ENCODE measurements at places on chromosomes 6 and 20.

DNA sequence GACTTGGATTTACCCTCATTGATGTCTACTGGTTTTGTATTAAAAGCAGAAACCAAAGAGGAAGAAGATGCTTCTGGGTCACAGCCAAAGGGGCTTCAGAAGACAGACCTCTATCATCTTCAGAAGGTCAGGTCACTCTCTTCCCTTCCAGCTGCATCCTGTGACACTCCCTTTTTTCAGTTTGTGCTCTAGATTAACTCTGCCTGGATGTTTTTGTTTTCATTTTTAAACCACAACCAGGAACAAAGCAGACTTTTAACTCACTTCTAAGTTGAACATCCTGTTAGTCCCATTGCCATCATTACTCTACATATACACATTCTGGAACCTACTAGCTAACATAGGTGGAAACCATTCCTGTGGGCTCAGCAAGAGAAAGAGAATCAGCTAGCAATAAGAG, 45.2 kb downstream of the AKIRIN2 start:
- DNase-seq: no peak

GRCh38 chr6:30730601-30731435, 10.7 kb downstream of the TUBB start:
- no peak for DNase-seq

GRCh38 chr6:145380186-145380585, 355.1 kb downstream of the EPM2A start:
- no peak for DNase-seq

DNA sequence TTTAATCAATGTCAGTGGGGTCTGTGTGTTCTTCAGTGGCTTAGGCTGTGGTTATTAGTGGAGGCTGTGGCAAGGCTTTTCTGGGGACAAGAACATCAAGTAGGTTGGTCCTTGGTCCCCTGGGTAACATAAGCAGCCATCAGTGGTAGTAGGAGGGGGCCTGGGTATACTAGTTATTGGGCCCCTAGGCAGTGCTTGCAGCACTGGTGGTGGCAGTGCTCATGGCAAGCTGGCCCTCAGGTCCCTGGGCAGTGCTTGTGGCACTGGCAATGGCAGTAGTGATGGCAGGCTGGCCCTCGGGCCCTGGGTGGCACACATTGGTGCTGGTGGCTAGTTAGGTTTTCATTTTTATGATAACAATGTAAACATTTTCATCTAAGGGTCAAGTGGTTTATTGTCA, 32.5 kb upstream of the MAS1 start:
- DNase-seq: no peak

DNA sequence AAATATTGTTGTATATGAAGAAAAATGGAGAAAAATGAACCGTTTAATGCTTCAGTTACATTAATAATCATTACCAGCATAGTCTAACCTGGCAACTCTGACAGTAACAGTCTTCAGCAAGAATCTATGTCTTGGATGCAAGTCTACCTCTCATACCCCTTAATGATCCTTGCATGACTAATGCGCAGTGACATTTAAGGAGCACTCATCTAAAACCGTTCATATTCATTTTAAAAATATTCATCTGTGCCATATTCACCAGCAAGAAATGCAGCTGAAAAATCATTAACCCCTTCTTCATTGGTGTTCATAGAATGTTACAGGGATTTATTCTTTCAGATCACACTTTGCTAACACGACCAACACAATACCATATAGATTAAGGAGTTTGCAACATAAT, 227.2 kb upstream of the ASCC3 start:
- no peak for DNase-seq

GRCh38 chr20:4973330-4974097, 27.8 kb downstream of the SLC23A2 start:
- DNase-seq: no peak

- no peak for DNase-seq
These were observed 2.1 kb downstream of the GNMT start for GRCh38 chr6:42962502-42963178.

- no peak for DNase-seq
These were observed 54.6 kb downstream of the SLC2A10 start for GRCh38 chr20:46764068-46764467.

DNA sequence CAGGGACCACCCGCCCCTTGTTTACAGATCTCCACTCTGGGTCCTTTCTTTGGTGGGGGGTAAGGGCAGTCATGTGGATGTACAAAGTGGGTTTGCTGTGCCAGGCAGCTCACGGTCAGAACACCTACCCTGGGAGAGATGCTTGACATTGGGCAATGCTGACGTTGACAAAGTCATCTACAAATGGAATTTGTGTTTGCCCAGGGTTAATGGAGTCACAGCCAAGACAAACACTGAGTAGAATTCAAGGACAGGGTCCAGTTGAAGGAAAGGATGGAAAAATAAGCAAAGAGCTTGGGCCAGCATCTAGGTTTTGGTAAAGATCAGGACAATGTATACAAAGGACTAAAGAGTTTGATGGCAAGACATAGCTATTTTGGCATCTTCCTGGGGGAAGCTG, 54.7 kb downstream of the MOCS1 start:
- DNase-seq: no peak

DNA sequence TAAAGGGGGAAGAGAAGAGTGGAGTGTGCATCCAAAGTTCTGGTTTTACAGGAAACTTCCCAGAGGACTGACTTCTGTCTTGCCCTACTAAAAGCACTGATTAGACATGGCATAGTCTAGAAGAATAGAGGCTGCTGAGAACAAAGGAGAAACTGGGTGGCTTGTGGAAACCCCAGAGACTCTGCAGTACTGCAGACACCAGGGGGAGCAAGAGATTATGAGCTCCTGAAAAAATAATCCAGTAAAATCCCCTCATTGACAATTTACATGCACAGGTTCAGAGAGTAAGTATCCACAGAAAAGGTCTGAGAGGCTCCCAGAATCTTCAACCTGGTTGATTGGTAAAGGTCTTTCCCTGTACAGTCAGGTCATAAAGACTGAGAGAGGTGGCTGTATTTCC, 48.7 kb upstream of the CLVS2 start:
- peak; percentile 11 for DNase-seq

DNA sequence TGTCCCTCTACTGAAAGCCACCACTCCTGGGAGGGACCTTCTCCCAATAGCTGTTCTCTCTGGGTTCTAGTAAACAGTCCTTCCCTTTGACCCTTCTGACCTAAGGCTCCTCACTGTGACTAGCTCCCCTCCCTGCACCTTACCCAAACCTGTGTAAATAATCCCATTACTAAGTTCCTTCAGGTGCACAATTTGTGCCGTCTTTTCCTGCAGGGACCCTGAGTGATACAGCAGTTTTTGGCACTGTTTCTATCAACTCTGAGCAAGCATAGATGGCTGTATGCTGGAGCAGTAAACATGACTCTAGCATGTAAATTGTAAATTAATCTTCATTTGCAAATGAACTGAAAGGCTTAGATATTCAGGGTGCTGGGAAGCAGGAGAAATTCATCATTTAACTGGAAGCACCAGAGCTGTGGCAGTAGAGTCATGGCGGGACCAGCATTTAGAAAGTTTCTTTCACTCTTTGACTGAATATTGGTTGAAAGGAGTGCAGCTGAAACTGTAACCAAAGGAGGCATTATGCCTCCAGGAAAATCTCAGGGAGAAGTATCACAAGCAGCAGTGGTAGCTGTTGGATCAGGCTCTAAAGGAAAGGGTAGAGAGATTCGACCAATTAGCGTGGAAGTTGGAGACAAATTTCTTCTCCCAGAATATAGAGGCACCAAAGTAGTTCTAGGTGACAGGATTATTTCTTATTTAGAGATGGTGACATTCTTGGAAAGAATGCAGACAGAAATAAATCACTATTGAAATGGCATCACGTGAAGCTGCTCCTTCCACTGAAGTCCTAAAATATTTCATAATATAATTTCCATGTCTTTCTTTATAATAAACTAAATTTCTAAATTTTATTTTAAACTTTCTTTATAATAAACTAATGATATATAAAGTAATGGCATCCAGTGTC, 117.8 kb downstream of the TCP11 start:
- no peak for DNase-seq

DNA sequence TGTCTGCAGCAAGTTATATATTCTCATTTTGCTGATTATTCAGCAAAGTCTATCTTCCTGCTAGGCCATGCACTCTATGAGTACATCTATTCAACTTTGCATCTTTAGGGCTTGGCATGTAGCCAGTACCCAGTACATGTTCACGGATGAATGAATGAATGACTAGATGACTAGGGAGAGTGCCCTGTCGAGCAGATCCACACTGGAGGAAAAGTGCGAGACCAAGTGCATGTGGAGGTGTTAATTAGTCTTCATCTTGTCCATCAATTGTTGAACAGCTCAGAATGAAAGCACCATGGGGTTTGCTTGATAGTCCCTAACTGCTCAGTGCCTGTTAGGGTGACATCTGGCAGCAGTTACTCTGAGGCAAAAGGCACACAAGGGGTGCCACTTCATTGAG, 30.4 kb downstream of the TM9SF4 start:
- DNase-seq: no peak

DNA sequence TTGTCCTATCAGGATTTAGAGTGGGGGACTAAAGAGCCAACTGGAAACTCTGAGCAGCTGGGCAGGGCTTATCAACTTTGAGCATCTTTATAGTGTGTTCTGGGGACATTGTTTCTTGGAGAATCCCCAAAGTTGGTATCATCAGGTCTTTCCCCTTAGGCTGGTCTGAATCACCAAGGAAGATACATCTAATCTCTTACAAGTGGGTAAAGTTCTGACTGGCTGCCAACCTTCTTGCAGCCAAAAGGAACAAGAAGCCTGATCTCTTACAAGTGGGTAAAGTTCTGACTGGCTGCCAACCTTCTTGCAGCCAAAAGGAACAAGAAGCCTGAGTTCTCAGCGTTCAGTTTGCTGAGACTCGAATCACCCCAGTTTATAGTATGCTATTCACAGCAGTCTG, 1.6 kb upstream of the MED23 start:
- no peak for DNase-seq

- DNase-seq: no peak
These were observed 152.8 kb downstream of the NFATC2 start for GRCh38 chr20:51389543-51390264.

DNA sequence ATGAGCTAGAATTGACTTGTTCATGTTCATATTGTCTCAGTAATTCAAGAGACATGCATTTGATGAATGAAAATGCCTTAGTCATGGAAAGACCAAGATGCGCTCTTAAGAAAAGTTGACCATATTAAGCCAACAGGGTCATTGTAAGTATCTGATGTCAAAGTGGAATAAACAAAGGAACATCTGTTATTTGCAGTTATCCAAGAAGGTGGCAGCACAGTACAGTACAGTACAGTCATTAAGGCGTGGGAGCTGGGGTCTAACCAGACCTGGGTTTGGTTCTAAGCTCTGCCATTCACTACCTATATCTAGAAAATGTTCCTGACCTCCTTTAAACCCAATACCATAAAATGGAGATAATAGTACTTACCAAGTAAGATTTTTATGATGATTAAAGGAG, 178.1 kb downstream of the BACH2 start:
- DNase-seq: no peak

- DNase-seq: no peak
These were observed 29.1 kb upstream of the SASH1 start for GRCh38 chr6:148313488-148313887.

- no peak for DNase-seq
These were observed 21.1 kb downstream of the PNPLA1 start for GRCh38 chr6:36290668-36291620.

GRCh38 chr6:129544892-129545612, 164.9 kb downstream of the ARHGAP18 start:
- DNase-seq: no peak

DNA sequence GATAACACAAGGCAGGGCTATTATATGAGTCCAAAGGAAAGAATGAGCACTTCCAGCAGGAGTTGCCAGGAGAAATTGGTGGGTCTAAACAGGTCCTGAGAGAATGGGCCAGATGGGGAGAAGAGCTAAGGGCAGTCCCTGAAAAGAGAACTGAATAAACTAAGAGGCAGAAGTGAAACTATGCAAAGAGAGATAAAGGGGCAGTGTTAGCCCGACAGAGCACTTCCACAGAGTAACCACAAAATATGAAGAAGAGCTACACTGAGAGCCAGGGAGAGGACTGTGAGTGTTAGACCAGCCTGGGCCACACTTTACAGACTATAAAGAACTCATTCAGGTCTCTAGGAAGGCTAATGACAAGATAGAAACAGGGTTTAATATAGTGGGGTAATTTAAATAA, 43.8 kb downstream of the RALGAPA2 start:
- DNase-seq: no peak

- DNase-seq: no peak
These were observed 386.6 kb downstream of the NKAIN2 start for GRCh38 chr6:124190256-124190655.

- no peak for DNase-seq
These were observed 42.9 kb downstream of the POU3F2 start for GRCh38 chr6:98877250-98877649.

GRCh38 chr6:33426590-33427511, 7.0 kb downstream of the SYNGAP1 start:
- no peak for DNase-seq

- no peak for DNase-seq
These were observed 69.0 kb upstream of the AHI1 start for GRCh38 chr6:135566311-135567068.

- DNase-seq: no peak
These were observed 12.5 kb downstream of the BNIP5 start for GRCh38 chr6:36324191-36324590.

- no peak for DNase-seq
These were observed 171.6 kb downstream of the ADGB start for GRCh38 chr6:146770275-146770964.

DNA sequence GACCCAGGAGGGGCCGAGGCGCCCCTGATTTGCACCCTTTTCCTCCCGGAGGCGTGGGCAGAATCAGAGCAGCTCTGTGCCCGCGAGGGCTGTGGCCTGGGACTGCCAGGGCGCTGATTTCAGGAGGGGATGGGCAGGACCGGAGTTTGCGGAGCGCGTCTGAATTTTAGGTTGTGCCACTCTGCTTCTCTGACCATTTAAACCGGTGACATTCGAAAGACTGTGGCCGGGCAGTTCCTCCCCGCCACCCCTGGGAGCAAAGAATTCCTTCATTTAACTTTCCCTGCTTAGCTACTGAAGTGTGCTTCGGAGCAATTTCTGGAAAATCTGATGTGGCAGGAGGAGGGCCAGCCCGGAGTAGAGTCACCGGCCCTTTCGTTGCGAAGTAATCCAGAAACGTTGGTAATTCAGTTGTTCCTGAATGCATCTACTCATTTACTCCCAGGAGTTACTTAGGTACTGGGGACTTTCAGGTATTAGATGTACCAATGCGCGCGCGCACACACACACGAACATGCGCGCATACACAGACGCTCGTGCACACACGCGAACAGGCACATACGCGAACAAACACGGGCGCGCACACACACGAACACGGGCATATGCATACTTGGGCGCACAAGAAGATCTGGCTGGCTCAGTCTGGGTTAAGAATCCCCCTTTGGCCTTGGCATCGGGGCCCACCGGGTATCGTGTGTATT, 568 bp downstream of the CCDC170 start:
- peak; percentile 17 for DNase-seq

- DNase-seq: no peak
These were observed 112.2 kb downstream of the SYCP2 start for GRCh38 chr20:59821201-59821600.

DNA sequence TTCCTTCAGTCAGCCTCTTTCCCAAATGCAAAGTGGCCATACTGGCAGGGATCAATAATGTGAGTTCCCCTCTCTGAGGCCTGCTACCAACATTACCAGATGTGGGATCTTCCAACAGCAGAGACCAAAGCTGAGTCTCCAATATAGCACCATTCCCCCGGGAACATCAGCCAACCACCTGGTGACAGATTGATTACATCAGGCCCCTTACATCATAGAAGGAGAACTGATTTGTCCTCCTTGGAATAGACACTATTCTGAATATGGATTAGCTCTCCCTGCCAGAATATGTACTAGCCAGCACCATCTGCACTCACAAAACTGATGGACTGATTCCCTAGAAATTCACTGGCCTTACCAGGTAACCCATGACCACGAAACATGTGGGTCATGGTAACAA, 61.9 kb upstream of the CARMIL1 start:
- DNase-seq: no peak

Data from neuronal stem cell (in vitro differentiated cells).